Body of pancreas (tissue), 4 donors: ENCODE measurements at places on chromosomes 3 and 15. TPM values are rescaled to one million over a fixed set of nuclear protein-coding genes. Genes with fewer than 3 reads are reported as not detected.

The GADL1 gene
- total RNA-seq, result not detected

The TBL1XR1 gene
- total RNA-seq, result 34.3 TPM

The STARD9 gene
- 1.3 TPM for total RNA-seq

The CPEB1 gene
- total RNA-seq, result 1.0 TPM

The NDN gene
- 21.8 TPM for total RNA-seq

The GABRR3 gene
- total RNA-seq, result not detected

The ITIH1 gene
- not detected for total RNA-seq

The MAP2K5 gene
- 10.9 TPM for total RNA-seq

The PLSCR5 gene
- not detected for total RNA-seq

The STAB1 gene
- total RNA-seq, result 50.4 TPM

The RASA2 gene
- total RNA-seq, result 6.9 TPM

The CCDC13 gene
- 3.9 TPM for total RNA-seq
